Neural progenitor cell (in vitro differentiated cells): ENCODE measurements at places on chromosomes 13 and 19.

- DNase-seq: peak; percentile 71
Observed at GRCh38 chr19:48975947-48976847, 11.1 kb downstream of the FTL start.

DNA sequence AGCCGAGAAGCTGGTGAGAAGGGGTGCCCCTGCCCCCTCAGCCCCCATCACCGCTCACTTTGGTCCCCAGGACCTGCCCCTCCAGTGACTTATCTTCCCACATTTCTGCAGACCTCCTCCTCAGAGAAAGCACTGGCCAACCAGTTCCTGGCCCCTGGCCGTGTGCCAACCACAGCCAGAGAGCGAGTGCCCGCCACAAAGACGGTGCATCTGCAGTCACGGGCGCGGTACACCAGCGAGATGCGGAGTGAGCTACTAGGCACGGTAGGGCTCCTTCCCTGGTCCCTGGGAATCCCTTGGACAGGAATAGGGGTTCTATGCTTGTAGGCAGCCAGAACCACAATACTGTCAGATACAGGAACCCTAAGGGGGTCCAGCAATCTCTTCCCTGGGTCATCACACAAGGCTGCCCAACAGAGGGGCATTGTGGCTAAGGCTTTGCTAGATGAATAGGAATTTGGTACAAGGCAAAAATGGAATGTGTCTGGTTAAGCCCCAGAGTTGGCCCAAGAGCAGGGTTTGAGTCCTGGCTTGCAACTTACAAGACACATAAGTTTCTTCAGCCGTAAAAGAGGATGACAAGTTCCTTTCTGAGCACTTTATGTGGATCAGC is 1.0 kb downstream of the USE1 start:
- DNase-seq: no peak

DNA sequence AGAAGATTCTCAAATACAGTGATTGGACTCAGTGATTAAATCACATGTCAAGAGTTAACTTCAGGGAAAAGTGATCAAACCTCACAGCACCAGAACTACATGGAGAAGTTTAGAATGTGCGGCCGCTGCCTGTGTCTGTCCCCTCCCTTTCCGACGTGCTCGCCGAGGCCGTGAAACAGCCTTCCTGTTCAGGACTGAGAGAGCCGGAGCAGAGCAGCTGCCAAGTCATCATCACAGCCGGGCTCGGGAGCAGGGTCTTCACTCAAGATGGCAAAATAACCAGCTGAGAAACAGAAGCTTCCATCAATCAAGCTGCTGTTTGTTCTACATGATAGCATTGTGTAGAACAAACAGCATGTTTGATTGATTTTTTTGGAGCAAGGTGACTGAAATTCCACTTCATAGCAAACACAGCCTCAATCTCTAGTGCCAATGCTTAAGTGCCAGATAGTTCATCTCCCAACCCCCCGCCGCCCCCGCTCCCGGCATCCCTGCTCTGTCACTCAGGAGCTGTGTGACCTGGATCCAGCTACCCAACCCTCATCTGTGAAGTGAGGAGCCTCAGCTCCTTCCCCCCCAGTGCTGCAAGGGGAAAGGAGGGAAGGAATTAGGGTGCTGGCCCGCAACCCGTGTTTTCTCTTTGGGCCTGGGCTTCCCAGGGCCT is 70.6 kb downstream of the HSPH1 start:
- DNase-seq: no peak

GRCh38 chr19:40560092-40560507 is 16.6 kb upstream of the SHKBP1 start:
- no peak for DNase-seq

DNA sequence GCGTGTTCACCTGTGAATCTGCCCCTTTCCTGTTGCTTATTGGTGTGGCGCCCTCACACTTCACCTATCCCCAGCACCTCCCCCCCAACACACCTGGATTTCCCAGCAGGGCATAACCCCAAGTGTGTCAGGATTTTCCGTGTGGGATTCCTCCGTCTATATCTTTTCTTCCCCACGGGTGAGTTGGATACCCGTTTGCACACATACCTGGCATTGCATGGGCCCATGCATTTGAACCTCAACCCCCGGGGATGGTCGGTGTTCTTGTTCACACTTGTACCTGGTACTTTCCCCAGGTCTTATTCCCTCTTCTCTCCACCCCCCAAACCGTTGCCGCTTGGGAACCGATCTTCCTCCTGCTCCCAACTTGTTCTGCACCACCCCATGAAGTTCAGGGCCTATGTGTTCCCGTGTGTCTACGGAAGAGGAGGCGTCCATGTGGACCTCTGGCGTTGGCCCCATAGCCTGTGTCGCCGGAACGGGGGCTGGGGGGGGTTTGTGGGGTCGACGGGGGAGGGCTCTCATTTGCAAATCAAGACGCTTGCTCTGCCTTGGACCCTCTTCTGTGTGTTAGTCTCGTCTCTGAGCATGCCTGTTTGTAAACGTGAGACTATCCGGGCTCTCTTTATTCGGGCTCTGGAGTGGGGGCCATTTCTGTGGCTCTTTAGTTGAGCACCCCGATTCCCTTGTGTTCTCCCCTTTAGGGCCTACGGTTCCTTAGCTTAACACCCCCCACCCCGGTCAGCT is 1.7 kb downstream of the PRR12 start:
- peak; percentile 67 for DNase-seq

- no peak for DNase-seq
Observed at GRCh38 chr13:50999641-51000040, 90.0 kb downstream of the RNASEH2B start.

GRCh38 chr19:15587663-15588062 is 27.4 kb upstream of the CYP4F8 start:
- no peak for DNase-seq

DNA sequence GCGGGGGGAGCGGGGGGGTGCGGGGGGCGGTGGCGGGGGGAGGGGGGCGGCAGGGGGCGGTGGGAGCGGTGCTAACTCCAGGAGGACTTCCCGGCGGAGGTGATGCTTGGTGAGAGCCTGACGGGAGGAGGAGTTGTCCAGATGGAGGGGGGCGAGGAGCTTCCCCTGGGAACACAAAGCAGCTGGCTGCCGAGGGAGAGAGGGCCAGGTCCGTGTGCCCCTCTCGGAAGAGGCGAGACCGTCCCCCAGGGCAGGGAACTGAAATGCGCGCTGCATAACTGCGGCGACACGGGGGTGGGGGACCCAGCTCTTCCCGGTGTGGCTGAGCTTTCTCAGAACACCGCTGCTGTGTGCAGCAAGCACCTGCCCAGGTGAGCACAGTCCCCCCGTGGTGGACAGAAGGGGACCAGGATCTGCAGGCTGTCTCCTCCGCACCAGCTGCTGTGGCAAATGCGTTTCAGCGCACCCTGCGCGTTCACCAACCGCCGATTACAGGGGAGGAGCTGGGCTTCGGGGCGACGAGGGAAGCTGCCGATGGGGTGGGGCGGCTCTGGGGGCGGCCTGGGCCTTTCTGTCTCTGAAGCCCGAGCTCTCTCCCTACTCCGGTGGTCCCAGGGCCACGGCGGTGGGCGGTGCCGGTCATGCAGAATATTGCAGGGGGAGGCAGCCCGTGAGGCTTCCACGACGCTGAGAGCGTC is 54.7 kb upstream of the F7 start:
- DNase-seq: no peak

- no peak for DNase-seq
Observed at GRCh38 chr19:34578173-34578572, 96.6 kb downstream of the WTIP start.

DNA sequence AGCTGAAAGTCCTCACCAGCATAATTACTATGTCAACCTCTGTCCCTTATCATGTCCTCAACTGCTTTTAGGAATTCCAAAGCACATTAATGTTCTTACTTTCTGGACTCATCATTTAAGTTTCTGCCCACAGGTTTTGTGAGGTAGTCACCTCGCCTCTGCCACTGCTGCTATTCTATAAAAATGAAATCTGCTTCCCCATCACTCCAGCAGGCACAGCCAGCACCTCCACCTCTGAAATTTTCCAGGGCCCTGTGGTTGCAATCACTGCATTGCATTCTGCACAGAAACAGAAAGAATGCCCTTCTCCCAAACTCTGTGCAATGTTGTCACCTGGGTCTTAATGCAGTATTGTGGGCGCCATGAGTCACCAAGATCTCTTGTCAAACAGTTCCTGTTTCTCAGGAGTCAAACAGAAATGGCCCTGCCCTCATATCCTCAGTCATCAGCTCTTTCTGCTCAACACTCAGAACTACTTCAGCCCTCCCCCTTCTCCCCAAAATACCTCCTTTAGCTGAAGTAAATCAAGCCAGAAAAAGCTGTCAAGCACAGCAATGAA is 529.2 kb upstream of the NBEA start:
- DNase-seq: no peak

- DNase-seq: peak; percentile 22
Observed at GRCh38 chr19:38692458-38693379, 45.3 kb downstream of the ACTN4 start.
